Putamen (tissue), 1 donor: ENCODE measurements at places on chromosomes 1 and 21.

DNA sequence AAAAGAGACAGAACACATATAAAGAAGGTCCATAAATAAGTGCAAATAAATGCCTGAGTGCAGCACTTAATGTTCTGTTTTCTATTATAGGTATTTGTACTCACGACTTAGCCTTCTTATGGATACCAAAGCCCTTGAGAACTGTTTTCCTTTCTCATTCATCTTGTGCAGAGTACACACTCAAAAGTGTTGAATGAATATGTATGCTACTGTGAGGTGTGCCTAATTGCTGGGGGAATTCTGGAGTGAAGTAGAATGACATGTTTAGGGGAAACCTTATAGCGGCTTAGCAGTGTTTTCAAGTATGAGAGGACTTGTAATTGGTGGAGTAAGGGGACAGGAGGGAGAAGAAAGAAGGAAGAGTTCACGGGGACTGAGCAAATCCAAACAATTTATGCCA is 157.6 kb downstream of the CACNA1E start:
- DNase-seq: no peak

DNA sequence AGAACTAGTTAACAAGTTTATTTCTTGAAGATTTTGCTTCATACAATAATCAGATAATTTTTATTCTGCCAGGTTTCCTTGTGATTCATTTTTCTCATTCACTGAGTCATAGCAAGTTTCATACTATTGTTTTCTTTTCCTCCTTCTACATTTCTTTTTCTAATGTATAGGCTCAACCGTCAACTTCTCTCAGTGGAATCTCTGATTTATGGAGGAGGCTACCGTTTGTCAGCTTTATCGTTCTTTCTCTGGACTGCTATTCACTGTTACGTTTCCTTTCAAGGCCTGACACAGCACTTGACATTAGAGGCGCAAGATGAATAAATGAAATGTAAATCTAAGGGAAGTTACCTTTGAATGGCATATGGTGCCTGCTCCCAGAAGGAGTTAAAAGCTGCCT is 284.3 kb upstream of the NR5A2 start:
- no peak for DNase-seq

GRCh38 chr21:45355573-45355972 is 49.4 kb upstream of the COL18A1 start:
- DNase-seq: no peak

DNA sequence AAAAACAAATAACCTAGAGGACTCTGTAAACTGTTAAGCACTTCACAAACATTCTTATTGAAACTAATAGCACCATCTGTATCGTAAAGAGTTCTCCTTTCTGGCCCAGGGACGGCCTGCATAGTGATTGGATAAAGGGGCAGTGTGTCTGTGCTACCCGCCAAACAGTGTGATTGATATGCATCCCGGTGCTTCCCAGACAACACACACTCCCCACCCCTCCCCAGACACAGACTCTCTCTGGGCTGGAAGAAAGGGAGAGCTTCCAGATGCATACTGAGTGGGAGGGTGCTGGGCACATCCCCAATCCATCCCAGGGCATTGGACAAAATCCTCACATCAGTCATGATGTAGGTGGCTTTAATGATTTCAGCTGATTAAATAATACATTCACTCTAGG is 3.7 kb downstream of the HSD11B1 start:
- DNase-seq: peak; percentile 71

GRCh38 chr1:1752190-1752589 is 26.1 kb downstream of the NADK start:
- no peak for DNase-seq
